Body of pancreas (tissue), 4 donors: ENCODE measurements at places on chromosomes 12 and 14.

DNA sequence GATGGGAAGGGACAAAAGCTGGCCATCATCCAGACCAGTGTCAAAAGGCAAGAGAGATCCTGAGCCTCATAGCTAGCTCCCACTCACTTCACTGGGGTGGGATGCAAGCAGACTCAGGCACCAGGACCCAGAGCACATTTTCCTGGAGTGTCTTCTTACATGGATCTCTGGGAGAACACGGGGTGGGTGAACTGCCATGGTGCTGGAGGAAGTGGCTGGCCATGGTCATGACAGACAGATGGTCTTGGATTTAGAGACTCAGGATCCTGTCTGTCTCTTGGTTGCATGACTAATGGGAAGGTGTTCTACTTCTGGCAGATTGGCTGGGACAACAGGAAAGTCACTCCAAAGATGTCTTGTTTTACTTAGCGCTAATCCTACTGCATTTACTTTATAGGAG, 311.5 kb downstream of the ATP23 start:
- no peaks in the 10 kb centered on the region for H3K4me1 ChIP-seq
- DNase-seq: no peak
- H3K36me3 ChIP-seq: no peaks in the 10 kb centered on the region
- no peak overlapping the region for H3K4me3 ChIP-seq

DNA sequence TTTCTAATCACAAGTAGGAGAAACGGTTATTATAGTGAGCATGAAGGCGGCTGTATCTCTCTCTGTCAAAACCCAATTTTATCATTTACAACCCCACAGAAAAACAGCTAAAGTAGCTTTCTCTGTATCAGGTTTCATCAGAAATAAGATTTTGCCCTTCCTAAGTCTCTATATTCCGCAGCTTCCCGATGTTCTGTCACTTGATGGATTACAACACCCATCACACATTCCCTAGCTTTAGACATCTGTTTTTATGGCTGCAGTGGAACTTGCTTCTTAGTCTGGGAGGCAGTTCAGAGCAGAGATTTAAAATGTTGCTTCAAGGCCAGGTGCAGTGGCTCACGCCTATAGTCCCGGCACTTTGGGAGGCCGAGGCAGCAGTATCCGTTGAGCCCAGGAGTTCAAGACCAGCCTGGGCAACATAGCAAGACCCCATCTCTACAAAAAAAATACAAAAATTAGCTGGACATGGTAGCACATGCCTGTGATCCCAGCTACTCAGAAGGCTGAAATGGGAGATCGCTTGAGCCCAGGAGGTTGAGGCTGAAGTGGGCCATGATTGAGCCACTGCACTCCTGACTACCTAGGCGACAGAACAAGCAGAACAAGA, 27.6 kb upstream of the FOXN3 start:
- no peak overlapping the region for H3K4me3 ChIP-seq
- no peaks in the 10 kb centered on the region for H3K36me3 ChIP-seq
- no peak for DNase-seq

DNA sequence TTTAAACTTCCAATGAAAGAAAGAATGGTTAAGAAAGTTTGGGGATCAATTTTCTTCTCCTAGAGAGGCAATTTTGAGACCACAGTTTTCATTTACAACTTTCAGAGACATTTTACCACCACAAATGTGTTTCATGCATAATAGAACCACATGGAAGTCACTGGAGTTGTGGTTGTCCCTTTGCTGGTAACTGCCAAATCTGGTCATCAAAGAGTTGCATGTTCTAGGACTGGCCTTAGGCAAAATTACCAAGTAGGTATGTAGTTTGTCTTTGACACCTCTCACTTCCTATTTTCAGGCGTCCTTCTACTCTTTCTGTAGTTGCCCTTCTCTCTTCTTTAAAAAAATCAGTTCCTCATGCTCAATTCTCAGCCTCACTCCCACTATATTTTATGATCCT, 54.3 kb upstream of the TMX1 start:
- no peaks in the 10 kb centered on the region for H3K27me3 ChIP-seq
- no peak for DNase-seq
- no peaks in the 10 kb centered on the region for H3K4me1 ChIP-seq
- no peaks in the 10 kb centered on the region for H3K36me3 ChIP-seq
- H3K27ac ChIP-seq: no peak overlapping the region

DNA sequence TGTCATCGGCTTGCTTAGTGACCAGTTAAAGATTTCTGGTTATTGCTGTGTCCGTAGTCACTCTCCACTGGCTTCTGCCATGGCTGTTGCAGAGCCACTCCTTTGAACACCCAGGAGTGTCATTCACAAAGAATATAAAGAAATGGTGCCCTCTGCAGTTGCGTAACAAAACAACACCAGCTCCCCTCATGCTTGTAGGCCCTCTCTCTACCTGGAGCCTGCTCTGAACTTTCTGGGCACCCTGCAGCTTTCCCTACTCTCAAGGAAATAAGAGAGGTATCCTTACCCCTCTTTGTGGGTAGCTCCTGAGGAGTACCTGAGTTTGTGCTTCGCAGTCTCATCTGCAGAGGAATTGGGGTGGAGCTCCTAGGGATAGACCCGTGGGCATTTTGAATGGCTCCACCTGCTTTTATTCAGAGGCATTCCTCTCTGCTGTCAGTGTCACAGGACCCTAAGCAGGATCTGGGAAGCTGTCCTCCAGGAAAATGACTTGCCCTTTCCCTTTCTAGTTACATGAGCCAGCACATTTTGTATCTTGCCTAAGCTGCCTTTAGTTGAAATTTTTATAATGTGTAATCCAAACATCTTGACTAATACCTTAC, 97.2 kb upstream of the TMEM260 start:
- H3K27ac ChIP-seq: no peak overlapping the region
- H3K27me3 ChIP-seq: no peaks in the 10 kb centered on the region
- H3K36me3 ChIP-seq: no peaks in the 10 kb centered on the region
- H3K4me1 ChIP-seq: no peaks in the 10 kb centered on the region
- H3K4me3 ChIP-seq: no peak overlapping the region

- DNase-seq: no peak
- no peaks in the 10 kb centered on the region for H3K27me3 ChIP-seq
- no peaks in the 10 kb centered on the region for H3K36me3 ChIP-seq
- H3K27ac ChIP-seq: no peak overlapping the region
- H3K4me1 ChIP-seq: no peaks in the 10 kb centered on the region
Measured at GRCh38 chr12:109418848-109419480, 58.1 kb downstream of the KCTD10 start.

DNA sequence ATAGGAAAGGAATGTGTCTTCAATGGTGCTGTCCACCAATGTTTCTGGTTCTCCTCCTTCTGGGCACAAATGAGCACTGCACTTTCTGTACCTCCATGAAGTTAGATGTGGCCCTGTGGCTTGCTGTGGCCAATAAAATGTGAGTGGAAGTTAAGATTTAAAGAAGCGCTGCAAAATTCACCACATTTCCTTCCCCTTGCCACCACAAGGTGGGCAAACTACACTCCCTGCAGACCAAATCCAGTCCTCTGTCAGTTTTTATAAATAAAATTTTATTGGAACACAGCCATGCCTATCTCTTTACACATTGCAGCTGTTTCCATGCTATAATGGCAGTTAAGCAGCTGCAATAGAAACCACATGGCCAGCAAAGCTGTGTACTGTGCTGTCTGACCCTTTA, 141.4 kb upstream of the TMPO start:
- H3K36me3 ChIP-seq: no peaks in the 10 kb centered on the region
- H3K4me3 ChIP-seq: no peak overlapping the region
- H3K27ac ChIP-seq: no peak overlapping the region
- no peaks in the 10 kb centered on the region for H3K27me3 ChIP-seq
- peaks cover 9% of the 10 kb centered on the region for H3K4me1 ChIP-seq
- DNase-seq: no peak

DNA sequence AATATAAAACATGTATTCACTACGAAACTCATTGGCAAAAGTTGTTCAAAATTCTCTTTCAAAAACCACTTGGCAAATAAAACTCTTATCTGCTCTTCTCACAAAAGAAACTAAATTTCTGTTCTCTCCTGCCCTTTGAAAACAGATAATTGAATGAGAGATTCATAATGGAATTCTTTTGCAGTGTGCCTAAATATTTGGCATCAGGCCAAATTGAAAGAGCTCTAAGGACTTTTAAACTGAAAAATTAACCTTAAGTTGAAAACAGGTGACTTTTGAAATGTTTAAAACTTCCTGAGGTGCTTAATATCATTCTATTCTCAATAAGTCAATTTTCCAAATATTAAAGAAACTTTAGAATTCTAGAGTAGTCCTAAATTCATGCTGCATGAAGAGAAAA, 136.4 kb downstream of the FSCB start:
- no peak overlapping the region for H3K4me3 ChIP-seq
- no peak overlapping the region for H3K27ac ChIP-seq
- H3K36me3 ChIP-seq: no peaks in the 10 kb centered on the region
- DNase-seq: no peak

DNA sequence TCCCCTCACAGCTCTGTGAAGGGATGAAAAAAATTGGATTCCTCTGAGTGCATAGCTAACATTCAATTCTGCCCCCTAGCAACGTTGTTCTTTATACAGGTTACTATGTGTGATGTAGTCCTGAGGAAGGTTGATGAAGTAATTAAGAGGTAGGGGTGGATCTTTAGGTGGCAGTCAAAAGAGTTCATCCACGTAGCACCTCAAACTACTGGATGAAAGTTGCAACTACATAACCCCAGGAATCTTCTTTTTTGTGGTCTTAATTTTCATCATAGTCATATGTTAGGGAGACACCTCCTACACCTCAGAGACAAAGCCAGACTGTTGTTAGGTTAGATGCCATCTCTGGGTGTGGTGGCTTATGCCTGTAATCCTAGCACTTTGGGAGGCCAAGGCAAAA, 10.2 kb upstream of the NFE2 start:
- no peak overlapping the region for H3K27ac ChIP-seq
- no peaks in the 10 kb centered on the region for H3K27me3 ChIP-seq
- H3K4me3 ChIP-seq: no peak overlapping the region
- no peaks in the 10 kb centered on the region for H3K4me1 ChIP-seq

GRCh38 chr14:35806006-35806907, 2.8 kb downstream of the RALGAPA1 start:
- DNase-seq: no peak
- H3K27ac ChIP-seq: no peak overlapping the region
- no peaks in the 10 kb centered on the region for H3K36me3 ChIP-seq
- H3K27me3 ChIP-seq: no peaks in the 10 kb centered on the region
- H3K4me3 ChIP-seq: no peak overlapping the region

GRCh38 chr14:68106456-68106855, 286.9 kb downstream of the RAD51B start:
- no peaks in the 10 kb centered on the region for H3K36me3 ChIP-seq
- H3K27ac ChIP-seq: no peak overlapping the region
- peaks cover 13% of the 10 kb centered on the region for H3K4me1 ChIP-seq
- H3K27me3 ChIP-seq: no peaks in the 10 kb centered on the region

- H3K36me3 ChIP-seq: no peaks in the 10 kb centered on the region
- no peak overlapping the region for H3K27ac ChIP-seq
- DNase-seq: no peak
- peaks cover 8% of the 10 kb centered on the region for H3K4me1 ChIP-seq
Measured at GRCh38 chr14:22865424-22866405, 5.8 kb upstream of the LRP10 start.

DNA sequence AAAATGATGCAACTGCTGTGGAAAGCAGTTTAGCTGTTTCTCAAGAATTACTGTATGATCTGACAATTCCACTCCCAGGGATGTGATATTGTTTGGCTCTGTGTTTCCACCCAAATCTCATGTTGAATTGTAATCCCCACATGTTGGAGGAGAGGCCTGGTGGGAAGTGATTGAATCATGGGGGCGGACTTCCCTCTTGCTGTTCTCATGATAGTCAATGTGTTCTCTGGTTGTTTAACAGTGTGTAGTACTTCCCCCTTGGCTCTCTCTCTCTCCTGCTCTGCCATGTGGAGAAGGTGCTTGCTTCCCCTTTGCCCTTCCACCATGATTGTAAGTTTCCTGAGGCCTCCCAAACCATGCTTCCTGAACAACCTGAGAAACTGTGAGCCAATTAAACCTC, 93.4 kb upstream of the CPM start:
- H3K4me3 ChIP-seq: no peak overlapping the region
- no peaks in the 10 kb centered on the region for H3K27me3 ChIP-seq
- no peaks in the 10 kb centered on the region for H3K4me1 ChIP-seq
- no peaks in the 10 kb centered on the region for H3K36me3 ChIP-seq

DNA sequence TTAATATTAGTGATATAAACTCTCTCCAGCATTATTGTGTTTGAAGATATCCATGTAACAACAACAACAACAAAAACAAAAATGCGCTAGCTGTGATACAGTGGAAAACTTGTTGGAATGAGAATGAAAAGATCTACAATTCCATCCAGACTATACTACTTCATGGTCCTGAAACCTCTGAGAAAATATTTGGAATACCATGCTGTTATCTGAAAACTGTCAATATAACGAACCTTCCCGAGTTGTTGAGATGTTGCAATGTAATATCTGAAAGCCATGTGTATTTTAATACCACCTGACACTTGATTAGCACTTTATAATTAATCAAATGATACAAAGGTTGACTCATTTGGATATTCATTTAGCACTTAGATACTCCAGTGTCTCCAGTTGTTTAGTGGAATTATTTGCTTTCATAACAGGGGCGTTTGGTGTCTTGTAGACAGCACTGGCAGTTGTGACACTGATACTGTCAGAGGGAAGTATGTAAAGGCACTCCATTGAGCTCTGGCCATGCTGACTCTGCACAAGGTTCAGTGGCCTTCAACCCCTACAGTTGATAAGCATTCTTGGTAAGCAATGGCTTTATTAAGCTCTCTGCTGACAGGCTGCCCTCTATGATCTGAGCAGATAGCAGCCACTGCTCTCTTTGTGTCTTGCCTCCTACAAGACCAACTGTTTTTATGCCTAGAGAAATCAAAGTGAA, 447.1 kb upstream of the SEL1L start:
- no peak overlapping the region for H3K4me3 ChIP-seq
- peak; percentile 5 for DNase-seq
- H3K4me1 ChIP-seq: no peaks in the 10 kb centered on the region
- no peaks in the 10 kb centered on the region for H3K27me3 ChIP-seq
- no peaks in the 10 kb centered on the region for H3K36me3 ChIP-seq

- H3K4me1 ChIP-seq: no peaks in the 10 kb centered on the region
- no peaks in the 10 kb centered on the region for H3K36me3 ChIP-seq
- no peak overlapping the region for H3K4me3 ChIP-seq
Measured at GRCh38 chr12:23426328-23426727, 523.1 kb downstream of the SOX5 start.

GRCh38 chr12:125249066-125249824, 184.0 kb downstream of the AACS start:
- no peak for DNase-seq
- H3K4me1 ChIP-seq: no peaks in the 10 kb centered on the region
- H3K27ac ChIP-seq: no peak overlapping the region
- H3K27me3 ChIP-seq: peaks cover 7% of the 10 kb centered on the region
- H3K36me3 ChIP-seq: no peaks in the 10 kb centered on the region

GRCh38 chr14:77055981-77056380, 27.5 kb upstream of the IRF2BPL start:
- no peaks in the 10 kb centered on the region for H3K36me3 ChIP-seq
- DNase-seq: no peak
- H3K4me3 ChIP-seq: no peak overlapping the region

DNA sequence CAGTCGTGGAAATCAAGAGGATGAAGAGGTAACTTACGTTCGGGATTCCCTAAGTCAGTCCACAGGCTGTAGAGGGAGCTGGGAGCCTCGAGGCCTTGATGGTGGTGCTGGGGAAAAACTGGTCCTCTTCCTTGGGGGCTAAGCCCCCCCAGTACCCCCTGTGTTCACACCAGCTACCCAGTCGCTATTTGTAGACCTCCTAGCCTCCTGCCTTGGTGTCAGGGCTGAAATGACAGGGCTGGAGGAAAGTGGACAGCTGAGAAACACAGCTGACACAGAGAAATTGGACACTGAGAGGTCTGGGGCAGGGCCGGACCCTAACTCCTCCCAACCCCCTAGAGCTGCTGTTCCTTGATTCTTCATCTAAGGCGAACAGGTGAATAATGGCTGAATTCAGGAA, at the start of gene STAC3:
Gene STAC3 (minus strand): TSS at position 232 of the 400 bp plus-strand sequence. CDS start 1,551 bp downstream, outside the sequence.
- no peak within 1 kb of the TSS for H3K4me3 ChIP-seq
- no peaks in the 10 kb centered on the region for H3K4me1 ChIP-seq
- DNase-seq: no peak
- no peaks in the 10 kb centered on the region for H3K27me3 ChIP-seq
- no peak within 1 kb of the TSS for H3K27ac ChIP-seq
